ENCODE measurements at places on chromosomes 3 and 15.

- DNase-seq = no peak
These were observed 853.4 kb downstream of the IGSF11 start for GRCh38 chr3:118181274-118181673.

DNA sequence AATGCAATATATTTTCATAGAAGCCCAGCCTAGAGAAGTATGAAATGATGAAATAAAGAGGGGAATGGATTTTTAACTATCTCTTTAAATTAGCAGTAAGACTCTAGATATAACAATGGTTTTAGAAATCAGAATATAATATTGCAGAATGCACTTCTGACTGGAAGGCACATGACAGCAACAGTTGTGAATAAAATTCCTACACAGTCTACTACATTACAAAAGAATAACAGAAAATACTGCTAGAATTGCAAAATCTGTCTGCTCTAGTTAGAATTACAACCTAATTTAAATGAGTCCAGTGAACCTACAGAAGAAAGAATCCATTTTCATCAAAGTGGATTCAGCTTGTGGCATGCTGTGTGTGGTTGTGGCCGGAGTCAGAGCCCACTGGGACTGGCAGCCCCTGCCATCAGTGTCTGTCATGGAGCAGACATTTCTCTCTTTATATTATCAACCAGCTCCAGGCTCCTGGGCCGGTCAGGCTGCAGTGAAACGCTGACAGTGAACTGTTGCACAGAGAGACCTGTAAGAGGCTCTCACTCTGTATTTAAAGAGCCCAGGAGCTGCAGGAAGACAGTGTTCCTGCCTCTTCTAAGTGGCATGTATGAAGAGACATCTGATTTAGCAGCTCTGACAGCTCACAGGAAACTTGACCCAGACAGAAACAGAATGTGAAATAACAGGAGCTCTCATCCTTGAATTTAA lies 1523.8 kb upstream of the CADM2 start:
- peak; percentile 28 for DNase-seq

DNA sequence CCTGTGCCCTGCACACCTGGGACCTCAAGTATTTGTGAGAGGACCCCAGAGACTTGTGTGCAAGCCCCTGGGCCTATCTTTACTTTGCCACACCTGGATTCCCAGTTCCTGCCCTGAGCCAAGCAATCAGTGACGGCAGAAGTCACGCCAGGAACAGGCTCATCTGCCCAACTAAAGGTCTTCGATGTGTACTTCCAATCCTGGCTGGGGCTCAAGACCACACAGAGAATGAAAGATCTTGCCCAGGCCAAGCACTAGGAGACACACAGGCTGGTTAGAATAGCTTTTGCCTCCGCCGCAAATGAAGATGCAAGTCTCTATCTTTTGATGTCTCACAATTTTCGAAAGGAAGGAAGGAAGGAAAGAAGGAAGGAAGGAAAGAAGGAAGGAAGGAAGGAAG lies 228.8 kb downstream of the OCA2 start:
- no peak for DNase-seq

GRCh38 chr15:41484937-41485625 lies 8.6 kb upstream of the ITPKA start:
- no peak for DNase-seq

DNA sequence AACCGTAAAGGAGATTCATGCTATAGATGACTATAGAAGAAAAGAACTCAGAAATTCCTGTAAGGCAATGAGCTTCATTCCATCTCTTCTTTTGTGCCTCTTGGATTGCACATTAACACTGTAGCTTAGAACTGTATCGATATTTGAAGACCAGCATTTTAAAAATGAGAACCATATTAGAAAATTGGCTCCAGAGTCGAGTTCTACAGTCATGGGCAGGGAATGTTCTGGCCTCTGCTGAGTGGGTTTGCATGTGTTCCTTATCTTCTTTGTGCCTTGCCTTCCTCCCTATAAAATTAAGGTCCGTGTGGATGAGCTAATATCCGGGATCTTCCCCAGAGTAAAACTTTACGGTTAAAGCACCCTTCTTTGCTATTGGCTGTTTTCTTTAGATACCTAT lies 77.4 kb upstream of the PLCL2 start:
- DNase-seq = peak; percentile 82

GRCh38 chr3:62161371-62161770 lies 212.0 kb downstream of the FEZF2 start:
- peak; percentile 43 for DNase-seq

Measured in fibroblast of gingiva (primary cell).